ENCODE measurements at places on chromosomes 2 and 18.

DNA sequence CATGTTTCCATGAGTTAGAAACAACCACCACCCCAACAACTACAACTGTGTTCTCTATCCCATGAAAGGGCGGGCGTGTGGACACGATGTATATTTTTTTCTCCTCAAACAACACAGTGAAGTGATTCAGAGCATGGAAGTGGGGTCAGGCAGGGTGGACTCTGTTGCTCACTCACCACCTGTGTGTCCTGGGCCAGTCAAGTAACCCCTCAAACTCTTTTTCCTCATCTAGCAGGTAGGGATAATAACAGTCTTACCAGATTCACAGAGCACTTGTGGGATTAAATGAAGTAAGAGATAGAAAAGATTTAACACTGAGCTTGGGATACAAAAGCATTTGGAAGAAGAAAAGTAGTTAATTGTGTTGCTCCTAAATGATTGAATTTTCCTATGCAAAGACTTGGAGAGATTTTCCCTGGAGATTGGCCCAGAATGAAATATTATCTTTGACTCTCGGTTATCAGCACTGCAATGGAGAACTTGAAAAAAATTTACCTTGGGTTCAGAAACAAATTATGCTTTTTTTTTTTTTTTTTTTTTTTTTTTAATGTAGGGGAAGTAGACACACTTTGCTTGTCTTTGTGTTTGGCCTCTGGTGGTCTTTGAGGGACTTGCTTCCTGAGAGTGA is 161.9 kb upstream of the EPAS1 start:
- DNase-seq: no peak
- H3K4me3 ChIP-seq: no peak overlapping the region
- no peaks in the 10 kb centered on the region for H3K4me1 ChIP-seq
- no peaks in the 10 kb centered on the region for H3K36me3 ChIP-seq

GRCh38 chr18:21284540-21284939 is 42.5 kb downstream of the GREB1L start:
- H3K27me3 ChIP-seq: peaks cover 3% of the 10 kb centered on the region
- no peak for DNase-seq
- H3K27ac ChIP-seq: no peak overlapping the region
- H3K4me3 ChIP-seq: no peak overlapping the region
- H3K4me1 ChIP-seq: no peaks in the 10 kb centered on the region

DNA sequence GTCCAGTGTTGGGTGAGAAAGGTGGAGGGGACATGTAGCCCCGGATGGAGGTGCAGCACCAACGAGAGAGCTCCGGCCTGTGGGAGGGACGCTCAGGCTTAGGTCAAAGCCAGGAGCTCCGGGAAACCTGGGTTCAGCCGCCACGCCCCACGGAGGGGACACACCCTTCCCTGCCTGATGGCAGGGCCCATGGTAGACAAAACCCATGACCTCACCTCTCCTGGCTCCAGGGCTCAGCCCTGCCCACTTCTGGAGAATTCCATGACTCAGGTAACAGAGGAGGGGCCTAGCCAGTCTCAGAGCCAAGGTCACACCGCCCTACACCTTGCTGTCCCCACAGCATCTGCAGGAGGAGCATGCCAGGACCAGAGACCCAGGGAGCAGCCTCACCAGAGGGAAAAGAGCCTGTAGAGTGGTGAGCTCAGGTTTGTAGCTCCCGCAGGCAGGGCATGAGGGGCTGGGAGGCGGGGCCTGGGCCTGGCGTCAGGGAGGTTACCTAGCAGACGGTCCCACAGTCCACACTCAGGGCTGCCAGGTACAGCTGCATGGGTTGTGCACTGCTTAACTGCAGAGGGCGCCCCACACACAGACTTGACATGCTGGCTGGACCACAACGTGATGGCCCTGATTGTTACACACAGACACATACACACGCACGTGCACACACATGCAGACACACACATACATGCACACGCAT is 70.8 kb upstream of the SMAD7 start:
- H3K4me1 ChIP-seq: no peaks in the 10 kb centered on the region
- no peak overlapping the region for H3K27ac ChIP-seq
- no peaks in the 10 kb centered on the region for H3K27me3 ChIP-seq
- no peaks in the 10 kb centered on the region for H3K36me3 ChIP-seq
- DNase-seq: no peak

DNA sequence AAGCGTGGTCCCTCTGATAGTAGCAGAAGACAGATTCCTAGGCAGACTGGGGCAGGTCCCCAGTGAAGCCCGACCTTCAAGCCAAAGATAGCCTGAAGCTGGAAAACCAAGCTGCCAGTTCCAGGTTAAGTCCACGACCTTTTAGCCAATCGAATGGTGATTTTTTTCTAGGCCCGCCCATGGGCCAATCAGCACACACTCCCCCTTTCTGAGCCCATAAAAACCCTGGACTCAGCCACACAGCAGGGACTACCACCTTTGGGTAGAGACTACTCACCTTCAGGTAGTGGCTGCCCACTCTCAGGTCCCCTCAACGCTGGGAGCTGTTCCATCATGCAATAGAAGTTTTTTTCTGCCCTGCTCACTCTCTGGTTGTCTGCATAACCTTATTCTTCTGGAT is 14.5 kb upstream of the ADI1 start:
- H3K36me3 ChIP-seq: no peaks in the 10 kb centered on the region
- no peaks in the 10 kb centered on the region for H3K27me3 ChIP-seq
- H3K4me3 ChIP-seq: no peak overlapping the region
- H3K27ac ChIP-seq: no peak overlapping the region

DNA sequence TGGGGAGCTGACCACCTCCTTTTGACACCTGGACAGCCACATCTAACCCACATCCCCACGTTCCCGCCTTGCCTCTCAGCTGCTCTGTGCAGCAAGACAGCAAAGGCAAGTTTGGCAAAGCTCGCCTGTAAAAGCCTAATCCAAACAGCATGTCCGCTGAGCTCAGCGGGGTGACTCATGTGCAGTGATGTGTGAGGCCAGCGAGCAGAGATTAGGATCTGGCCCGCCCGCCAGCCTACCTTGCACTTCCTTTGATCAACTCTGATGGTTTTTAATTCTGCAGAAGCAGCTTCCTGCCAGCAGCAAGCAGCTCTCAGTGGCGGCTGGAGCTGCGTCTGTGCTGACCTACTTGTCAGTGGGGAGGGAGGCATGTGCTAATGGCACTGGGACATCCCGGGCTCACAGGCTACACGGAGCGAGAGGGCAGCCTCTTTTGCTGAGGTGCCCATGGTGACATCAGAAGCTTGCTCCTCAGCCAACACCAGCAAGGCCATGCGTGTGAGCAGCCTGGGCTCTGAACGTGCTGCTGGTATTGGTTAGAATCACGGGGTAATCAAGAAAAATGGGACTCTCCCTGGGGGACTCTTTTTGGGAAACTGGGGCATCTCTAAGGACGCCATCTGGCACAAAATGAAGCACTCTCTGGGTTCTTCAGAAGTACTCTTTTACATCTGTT is 36.0 kb upstream of the EML4 start:
- H3K27me3 ChIP-seq: no peaks in the 10 kb centered on the region
- H3K27ac ChIP-seq: peak overlapping the region; percentile 97
- no peaks in the 10 kb centered on the region for H3K36me3 ChIP-seq
- peaks cover 92% of the 10 kb centered on the region for H3K4me1 ChIP-seq
- peak overlapping the region; percentile 75 for H3K4me3 ChIP-seq

GRCh38 chr2:235981631-235982030 is 186.6 kb downstream of the GBX2 start:
- no peak for DNase-seq
- no peaks in the 10 kb centered on the region for H3K4me1 ChIP-seq
- no peak overlapping the region for H3K4me3 ChIP-seq
- H3K27me3 ChIP-seq: no peaks in the 10 kb centered on the region
- H3K27ac ChIP-seq: no peak overlapping the region

- no peak for DNase-seq
- H3K27ac ChIP-seq: no peak overlapping the region
- H3K27me3 ChIP-seq: no peaks in the 10 kb centered on the region
- no peak overlapping the region for H3K4me3 ChIP-seq
- H3K36me3 ChIP-seq: no peaks in the 10 kb centered on the region
Observed at GRCh38 chr2:124112966-124113365, 87.9 kb downstream of the CNTNAP5 start.

- H3K27me3 ChIP-seq: no peaks in the 10 kb centered on the region
- no peak overlapping the region for H3K27ac ChIP-seq
- no peak for DNase-seq
- H3K4me3 ChIP-seq: no peak overlapping the region
Observed at GRCh38 chr2:855177-855576, 95.5 kb upstream of the SNTG2 start.

DNA sequence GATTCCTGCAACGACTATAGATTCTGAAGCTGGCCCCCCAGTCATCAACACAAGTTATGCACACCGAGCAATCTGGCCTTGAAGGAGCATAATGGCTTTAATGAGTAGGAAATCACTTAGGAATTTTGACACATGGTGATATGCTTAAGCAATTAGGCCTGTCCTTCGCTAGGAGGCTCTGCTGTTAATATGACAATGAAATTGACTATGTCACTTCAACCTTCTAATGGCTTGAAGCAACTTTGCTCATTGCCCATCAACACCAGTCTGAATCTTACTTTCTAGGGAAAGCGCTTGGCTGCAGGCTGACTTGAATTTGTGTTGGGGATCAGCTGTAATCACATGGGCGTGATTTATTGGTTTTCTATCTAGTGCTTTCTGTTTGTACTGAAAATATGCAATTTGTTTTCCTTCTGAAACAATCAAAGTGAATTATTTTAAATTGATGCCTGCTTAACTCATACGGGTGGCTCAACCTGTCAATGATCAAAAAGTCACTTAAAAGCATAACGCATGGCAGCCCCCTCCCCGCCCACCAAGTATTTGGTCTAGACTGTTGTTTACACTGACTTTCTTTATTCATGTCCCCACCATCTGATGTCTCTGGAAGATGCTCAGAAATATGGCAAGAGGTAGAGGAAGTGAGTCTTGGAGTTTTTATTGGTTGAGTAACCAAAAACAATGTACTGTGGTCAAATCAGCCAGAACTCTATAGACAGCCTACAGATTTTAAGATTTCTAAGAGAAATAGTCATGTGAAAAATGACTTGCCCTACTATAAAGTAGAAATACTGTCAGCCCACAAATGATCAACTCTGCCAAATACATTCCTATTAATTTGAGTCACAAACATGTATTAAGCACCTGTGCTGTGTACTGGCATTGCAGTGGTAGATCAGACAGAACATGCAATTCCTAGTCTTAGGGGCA is 344.9 kb downstream of the RBM43 start:
- H3K4me3 ChIP-seq: no peak overlapping the region
- no peak overlapping the region for H3K27ac ChIP-seq
- no peaks in the 10 kb centered on the region for H3K27me3 ChIP-seq
- DNase-seq: no peak
- H3K4me1 ChIP-seq: no peaks in the 10 kb centered on the region

DNA sequence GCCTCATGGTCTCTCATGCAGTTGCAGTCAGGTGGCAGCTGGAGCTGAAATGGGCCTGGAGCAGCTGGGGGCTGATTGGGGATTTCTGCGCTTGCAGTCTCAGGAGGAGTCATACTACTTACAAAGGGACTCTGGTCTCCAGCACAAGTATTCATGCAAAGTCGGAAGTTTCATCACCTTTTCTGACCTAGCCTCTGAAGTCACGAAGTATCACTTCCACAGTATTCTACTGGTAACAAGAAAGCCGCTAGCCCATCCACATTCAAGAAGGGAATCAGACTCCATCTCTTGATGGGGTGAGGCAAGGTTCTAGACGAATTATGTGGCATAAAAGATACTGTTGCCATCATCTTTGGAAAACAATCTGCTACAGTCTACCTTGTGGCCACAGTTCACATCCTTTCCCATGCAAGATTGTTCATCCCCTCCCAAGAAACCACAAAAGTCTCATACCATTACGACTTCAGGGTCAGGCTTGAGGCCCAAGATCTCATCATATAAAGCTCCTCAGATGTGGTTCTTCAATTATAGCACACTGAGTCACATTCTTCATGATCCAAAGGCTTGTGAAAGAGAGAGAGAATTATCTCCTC is 95.3 kb downstream of the SMC6 start:
- H3K27me3 ChIP-seq: no peaks in the 10 kb centered on the region
- H3K4me1 ChIP-seq: no peaks in the 10 kb centered on the region
- no peak for DNase-seq
- no peak overlapping the region for H3K4me3 ChIP-seq

DNA sequence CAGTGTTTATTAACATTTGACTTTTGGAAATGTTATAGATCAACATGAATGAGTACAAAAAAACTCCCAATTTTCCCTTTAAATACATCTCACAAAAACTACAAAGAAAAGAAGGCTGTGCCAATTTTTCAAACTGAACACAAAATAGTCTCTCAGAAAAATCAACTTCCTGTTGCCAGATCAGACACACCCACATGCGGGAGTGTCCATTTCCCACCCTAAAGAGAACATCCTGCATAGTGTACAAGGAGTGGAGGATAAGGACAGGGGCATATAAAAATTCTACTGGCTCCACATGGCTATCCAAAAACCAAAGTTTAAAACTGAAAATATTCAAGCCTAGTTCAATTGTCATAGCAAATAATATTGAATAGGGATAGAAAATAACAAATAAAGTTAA is 165.3 kb downstream of the ATAD2B start:
- H3K27ac ChIP-seq: no peak overlapping the region
- DNase-seq: no peak
- H3K27me3 ChIP-seq: no peaks in the 10 kb centered on the region
- H3K36me3 ChIP-seq: peaks cover 27% of the 10 kb centered on the region
- no peak overlapping the region for H3K4me3 ChIP-seq

DNA sequence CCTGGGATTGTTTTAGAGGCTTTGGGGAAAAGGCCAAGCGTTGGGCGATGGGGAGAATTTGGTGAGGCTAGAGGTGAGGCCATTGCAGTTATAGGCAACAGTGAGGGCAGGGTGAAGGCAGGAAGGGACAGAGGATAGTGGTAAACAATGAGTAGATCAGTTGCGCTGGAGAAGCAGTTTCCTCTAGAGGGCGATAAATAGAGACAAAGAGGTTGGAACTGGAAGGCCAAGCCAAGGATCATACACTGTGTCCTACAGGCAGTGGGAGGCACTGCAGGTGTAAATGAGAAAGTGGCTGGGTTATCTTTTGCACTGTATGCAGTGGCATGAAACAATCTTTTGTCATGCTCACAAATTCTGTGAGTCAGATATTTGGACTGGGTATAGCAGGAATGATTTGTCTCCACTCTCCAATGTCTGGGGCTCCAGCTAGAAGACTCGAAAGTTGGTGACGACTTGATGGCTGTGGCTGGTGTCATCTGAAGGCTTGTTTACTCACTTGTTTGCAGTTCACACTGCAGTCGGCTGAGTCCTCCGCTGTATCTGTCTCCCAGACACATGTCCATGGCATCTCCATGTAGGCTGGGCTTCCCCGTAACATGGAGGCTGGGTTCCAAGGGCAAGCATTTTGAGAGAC is 82.1 kb downstream of the TNP1 start:
- H3K4me1 ChIP-seq: no peaks in the 10 kb centered on the region
- no peaks in the 10 kb centered on the region for H3K36me3 ChIP-seq
- H3K27ac ChIP-seq: no peak overlapping the region
- DNase-seq: no peak
- H3K4me3 ChIP-seq: no peak overlapping the region

DNA sequence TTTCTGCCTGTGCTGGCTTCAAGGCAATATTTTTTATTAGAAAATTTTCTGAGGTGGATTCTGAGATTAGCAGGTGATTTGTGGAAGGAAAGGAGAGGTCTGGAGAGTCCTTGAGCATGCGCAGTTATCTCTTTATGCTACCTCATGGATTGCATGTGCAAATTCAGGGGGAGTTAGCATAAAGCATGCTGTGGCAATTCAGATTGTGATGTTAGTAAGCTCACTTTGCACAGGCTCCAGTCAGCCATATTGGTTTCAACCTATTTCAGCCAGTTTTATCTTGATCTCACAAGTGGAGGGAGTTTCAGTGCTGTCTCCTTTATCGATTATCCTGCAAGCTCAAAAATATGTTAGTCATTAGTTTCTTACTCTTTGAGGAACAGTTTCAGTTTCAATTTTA is 2012.3 kb upstream of the PIK3C3 start:
- DNase-seq: no peak
- H3K27ac ChIP-seq: no peak overlapping the region
- no peaks in the 10 kb centered on the region for H3K27me3 ChIP-seq

Measured in CD4-positive, CD25-positive, alpha-beta regulatory T cell (primary cell).